ENCODE measurements at places on chromosomes 6 and 20. TPM values are rescaled to one million over a fixed set of nuclear protein-coding genes. Genes with fewer than 3 reads are reported as not detected.
A peak's percentile ranks its signal among the peaks of the same experiment; 100 is the strongest.

The ADGRF1 gene
- not detected for total RNA-seq

The NNAT gene
- total RNA-seq, result 8.8 TPM

- H3K27me3 ChIP-seq, result no peaks in the 10 kb centered on the region
- H3K4me3 ChIP-seq, result no peak overlapping the region
- peaks cover 6% of the 10 kb centered on the region for H3K4me1 ChIP-seq
- H3K27ac ChIP-seq, result no peak overlapping the region
Measured at GRCh38 chr20:31542201-31542842, 28.1 kb downstream of the HM13 start.

DNA sequence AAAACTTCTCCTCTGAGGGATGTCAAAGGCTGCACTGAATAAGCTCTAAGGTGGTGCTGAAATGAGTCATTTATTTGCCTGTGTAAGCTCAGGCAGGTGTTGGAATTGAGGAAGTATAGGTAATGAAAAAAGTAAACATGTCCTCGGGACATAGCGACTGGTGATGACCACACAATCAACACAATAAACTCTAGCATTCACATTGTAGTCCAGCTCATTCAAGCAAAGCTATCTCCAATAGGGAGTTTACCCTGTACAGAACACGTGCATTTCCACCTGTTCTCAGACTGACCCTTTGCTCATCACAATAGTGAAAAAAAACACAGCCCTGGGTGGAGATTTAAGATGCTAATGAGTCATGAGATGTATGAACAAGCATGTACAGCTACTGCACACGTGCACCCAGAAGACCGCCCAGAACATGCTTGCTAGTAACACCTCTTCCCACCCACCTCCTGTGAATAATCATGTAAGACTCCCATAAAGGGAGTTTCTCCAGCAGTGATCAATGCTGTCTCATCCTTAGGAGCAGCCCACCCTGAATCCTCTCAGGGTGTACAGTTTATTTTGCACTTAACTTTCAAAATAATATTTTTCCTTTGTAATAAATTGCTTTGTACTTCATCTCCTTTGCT lies 33.0 kb upstream of the POU5F1 start:
- H3K4me3 ChIP-seq, result peak overlapping the region; percentile 37
- H3K27ac ChIP-seq, result peak overlapping the region; percentile 88
- peaks cover 63% of the 10 kb centered on the region for H3K4me1 ChIP-seq
- DNase-seq, result peak; percentile 85
- H3K27me3 ChIP-seq, result no peaks in the 10 kb centered on the region

DNA sequence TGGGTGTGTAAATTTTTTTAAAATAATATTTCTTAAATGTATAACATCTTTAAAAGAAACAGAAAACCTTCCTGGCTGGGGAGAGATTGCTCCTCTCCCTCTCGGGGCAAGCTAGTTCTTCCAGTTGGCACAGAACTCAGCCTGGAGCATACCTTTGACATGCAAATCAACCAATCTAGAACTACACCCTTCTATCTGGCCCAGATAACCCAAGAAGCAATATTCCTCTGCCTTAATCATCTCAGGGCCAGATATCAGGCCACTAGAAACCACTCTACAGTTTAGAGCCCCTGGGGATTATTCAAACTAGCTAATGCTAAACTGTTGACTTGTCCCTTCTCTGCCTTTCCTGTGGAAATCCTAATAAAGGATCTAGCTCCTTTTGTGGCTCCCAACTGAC lies 33.9 kb downstream of the CYP39A1 start:
- no peaks in the 10 kb centered on the region for H3K27me3 ChIP-seq
- no peaks in the 10 kb centered on the region for H3K36me3 ChIP-seq
- H3K27ac ChIP-seq, result no peak overlapping the region
- no peak for DNase-seq

DNA sequence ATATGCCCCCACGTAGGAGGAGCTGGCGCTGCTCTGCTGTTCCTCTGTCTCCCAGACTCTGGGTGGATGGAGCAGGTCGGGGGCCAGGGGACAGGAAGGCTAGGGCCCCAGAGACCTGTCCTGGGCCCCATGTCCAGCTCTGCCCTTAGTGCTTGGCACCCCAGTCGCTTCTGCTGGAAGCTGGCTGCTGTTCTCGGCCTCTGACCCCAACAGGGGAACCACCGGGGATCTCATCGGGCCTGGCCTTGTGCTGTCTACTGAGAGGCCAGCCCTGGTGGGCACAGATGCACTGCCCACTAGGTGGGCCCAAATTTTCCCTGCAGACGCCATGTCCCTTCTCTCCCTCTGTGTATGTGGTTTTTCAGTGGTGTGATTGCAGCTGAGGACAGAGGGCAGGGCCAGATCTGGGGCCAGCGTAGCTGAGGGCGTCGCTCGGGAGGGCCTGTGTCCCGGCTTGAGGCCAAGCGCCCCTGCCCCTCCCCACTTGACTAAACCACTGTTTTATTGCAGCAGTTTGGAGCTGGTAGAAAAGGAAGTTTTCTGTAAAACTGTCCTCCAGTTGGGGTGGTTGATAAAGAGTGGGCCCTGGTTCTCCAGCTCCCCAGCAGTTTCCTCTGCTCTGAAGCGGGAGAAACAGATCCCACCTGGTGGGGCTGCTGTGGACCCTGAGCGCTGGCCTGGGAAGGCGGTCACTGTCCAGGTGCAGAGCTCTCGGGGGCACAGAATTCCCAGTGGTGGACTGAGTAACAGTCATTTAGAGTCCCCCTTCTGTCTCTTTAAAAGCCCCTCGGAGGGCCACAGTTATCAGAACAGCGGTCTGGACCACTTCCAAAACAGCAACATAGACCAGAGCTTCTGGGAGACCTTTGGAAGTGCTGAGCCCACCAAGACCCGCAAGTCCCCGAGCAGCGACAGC lies 5.9 kb upstream of the COL20A1 start:
- H3K36me3 ChIP-seq, result peaks cover 78% of the 10 kb centered on the region
- no peak for DNase-seq
- H3K27ac ChIP-seq, result no peak overlapping the region
- peaks cover 12% of the 10 kb centered on the region for H3K4me1 ChIP-seq

- DNase-seq, result no peak
- no peaks in the 10 kb centered on the region for H3K36me3 ChIP-seq
- peaks cover 30% of the 10 kb centered on the region for H3K4me1 ChIP-seq
Measured at GRCh38 chr6:148509800-148510581, 167.4 kb downstream of the SASH1 start.

DNA sequence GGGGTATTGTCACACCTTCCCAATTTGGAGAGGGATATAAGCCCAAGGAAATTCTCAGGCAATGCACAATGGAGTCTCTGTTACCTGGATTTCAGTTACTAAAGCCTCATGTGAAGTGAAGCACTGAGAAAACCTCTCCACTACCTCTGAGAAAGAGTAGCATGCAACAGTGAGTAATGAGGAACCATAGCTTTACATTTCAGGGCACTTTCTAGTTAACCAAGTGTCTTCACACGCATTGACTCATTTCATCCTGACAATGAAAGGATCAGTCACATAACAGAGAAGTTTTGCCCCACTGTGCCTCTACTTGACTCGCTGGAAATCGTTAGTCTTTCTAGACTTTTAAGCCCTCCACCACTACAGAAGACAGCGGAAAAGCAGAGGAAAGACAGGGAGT lies 86.2 kb upstream of the ARID1B start:
- H3K4me1 ChIP-seq, result peaks cover 9% of the 10 kb centered on the region
- H3K27ac ChIP-seq, result no peak overlapping the region
- no peaks in the 10 kb centered on the region for H3K36me3 ChIP-seq

Measured in stomach (tissue), 19 donors.